NK-92 treated with Interleukin-12 subunit alpha and Interleukin-12 subunit beta, amount 100 ng/mL, for 24 hours (cell line): ENCODE measurements at places on chromosomes 5 and 9.

DNA sequence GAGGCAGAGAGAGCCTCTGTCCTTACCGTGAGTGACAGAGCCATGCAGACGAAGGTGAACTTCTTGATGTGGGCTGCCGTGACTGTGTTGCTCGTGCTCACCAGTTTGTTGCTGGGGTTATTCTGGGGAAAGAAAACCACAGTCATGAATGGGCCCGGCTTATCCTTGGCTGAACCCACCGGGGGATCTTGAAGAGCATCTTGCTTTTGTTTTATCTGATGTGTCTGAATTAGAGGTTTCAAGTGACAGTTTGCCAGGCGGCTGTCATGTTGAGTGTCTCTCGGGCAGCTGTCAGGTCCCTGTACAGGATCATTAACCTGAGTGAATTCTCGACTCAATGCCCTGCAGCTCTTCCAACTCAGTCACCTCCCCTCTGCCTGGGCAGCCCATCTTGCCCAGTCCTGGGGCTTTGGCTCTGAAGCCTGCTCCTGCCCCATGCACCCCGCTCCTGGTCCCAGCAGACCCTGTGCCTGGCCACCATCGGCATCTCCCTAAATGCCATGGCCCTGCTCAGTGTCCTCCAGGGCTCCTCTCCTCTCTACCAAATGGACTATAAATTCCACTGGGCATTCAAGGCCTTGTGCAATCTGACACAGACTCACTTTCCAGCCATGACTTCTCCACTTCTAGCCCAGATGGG, 77.4 kb downstream of the OTULIN start:
- DNase-seq: no peak

- no peak for DNase-seq
Observed at GRCh38 chr5:37554938-37555337, 175.8 kb downstream of the WDR70 start.

GRCh38 chr5:33332804-33333203, 108.0 kb upstream of the TARS1 start:
- DNase-seq: no peak

- no peak for DNase-seq
Observed at GRCh38 chr9:77325058-77325457, 147.7 kb downstream of the VPS13A start.

DNA sequence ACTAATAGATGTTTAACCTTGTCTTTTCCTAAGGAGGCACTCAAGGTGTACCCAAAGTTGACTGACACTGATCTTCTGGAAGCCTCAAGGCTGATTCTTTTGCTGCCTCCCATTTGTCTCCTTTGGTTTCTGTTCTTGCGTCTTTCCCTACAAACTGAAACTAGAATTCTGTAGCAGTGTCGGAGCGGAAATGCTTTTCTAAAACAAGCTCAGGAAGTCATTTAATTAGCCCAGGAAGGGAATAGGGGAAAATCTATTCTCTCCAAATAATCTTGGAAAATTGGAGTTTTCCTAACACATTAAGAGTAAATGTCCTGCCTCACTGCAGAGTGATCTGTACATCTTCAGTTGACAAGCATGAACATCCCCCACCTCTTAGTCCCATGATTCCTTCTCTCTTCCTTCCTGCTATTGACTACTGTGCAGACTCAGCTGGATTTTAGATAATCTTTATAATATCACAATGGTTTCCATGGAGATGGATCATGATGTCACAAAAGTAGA, 182.7 kb downstream of the NR3C1 start:
- DNase-seq: no peak

- DNase-seq: no peak
Observed at GRCh38 chr5:94702729-94703128, 84.3 kb downstream of the SLF1 start.

DNA sequence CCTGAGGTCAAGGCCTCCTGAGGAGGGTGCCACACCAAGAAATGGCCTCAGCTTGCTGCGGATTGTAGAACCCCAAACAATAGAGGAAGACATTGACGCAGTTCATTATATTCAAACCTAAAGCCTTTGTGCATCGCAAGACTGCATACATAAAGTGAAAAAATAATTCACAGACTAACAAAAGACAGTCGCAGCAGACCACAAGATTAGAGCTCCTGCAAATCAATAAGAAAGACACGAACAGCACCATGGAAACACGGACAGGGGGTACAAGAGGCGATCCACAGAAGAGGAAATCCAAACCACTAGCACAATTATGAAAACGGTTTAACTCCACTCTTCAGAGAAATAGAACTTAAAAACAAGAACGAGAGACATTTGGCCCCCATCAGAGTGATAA, 10.0 kb upstream of the TCOF1 start:
- no peak for DNase-seq

GRCh38 chr5:57335092-57335660, 147.4 kb downstream of the ACTBL2 start:
- DNase-seq: no peak

DNA sequence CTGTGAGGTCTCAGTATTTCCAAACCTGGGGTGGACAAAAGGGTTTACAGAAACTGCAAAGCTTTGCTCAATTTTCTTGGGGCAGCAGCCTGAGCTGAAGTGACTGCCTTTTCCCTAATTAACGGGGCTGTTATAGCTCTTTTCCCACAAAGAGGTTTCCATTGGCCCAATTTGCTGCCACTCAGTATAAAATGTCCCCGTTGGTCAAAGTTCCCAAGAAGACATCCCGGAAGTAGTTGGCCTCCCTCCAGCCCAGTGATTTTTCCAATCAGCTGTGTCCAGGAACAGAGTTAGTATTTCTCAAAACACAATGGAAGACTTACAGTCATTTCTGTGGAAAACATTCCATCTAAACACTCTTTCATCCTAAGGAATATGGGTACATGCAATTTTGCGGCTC, 643.6 kb downstream of the ACTL7B start:
- DNase-seq: no peak

DNA sequence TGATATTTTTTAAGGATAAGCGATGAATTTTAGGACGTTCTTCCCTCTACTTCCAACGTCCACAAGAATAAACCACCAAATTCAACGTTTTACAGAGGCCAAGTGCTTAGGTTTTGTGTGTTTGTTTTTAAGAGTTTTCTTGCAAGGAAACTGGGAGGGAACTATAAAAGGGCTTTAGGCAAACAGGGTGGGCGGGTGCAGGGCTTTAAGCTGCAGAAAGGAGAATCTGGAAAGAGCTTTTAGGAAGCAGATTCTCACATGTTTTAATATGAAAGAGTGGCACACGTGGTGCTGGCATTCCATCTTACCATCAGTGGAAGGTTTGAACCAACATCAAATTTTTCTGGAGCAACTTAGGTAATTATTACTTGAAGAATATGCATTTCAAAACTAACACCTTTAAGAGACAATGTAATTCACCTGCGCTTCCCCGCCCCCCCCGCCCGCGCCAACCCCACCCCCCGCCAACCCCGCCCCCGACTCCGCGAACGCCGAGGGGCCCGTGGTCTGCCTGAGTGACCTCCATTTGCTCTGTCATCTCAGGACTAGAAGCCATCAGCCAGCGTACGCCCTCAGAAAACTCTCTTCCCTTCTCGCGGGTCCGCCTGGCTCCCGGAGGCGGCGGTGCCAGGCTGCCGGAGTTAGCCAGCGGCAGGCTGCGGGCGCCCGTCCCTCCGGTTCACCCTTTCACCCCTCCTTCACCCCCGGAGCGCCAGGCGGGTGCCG, 911 bp upstream of the PIK3R1 start:
- no peak for DNase-seq

DNA sequence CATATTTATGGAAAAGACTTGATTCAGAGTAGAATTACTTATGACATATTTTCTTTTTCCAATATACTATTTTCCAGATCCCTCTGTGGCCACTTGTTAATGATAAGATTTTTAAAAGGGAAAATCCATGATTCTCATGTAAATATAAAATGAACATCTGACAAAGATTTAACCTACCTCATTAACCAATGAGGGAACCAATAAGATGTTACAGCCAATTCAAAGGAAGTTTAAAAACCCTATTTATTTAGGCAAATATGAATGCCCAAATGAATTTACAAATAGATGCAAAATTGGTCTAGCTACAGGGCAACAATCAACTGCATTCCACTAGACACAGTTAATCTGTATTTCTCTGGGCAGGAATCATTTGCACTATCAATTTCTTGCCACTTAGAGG, 226.8 kb downstream of the ADAMTSL1 start:
- DNase-seq: no peak

- DNase-seq: no peak
Observed at GRCh38 chr5:84259283-84260045, 125.2 kb downstream of the EDIL3 start.

DNA sequence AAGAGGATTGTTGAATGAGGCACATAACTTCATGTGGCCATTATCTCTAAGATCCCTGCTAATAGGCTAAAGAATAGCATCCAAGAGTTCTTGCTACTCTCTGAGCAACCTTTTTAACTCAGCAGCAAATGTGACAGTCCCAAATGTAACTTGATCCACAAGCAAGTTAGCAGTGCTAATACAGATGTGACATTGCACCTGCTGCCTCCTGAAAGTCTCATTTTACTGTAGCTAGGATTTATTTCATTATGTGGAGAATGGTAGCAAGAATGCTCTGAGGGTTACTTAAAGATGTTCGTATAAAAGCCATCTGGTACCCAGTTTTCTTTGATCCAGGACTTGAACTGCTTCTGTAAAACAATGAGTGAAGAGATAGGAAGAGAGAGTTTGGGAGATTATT, 45.8 kb downstream of the CDH10 start:
- DNase-seq: no peak

- no peak for DNase-seq
Observed at GRCh38 chr9:28045051-28045450, 471.8 kb upstream of the C9orf72 start.

- DNase-seq: no peak
Observed at GRCh38 chr9:129176701-129177442, 1.2 kb downstream of the IER5L start.

DNA sequence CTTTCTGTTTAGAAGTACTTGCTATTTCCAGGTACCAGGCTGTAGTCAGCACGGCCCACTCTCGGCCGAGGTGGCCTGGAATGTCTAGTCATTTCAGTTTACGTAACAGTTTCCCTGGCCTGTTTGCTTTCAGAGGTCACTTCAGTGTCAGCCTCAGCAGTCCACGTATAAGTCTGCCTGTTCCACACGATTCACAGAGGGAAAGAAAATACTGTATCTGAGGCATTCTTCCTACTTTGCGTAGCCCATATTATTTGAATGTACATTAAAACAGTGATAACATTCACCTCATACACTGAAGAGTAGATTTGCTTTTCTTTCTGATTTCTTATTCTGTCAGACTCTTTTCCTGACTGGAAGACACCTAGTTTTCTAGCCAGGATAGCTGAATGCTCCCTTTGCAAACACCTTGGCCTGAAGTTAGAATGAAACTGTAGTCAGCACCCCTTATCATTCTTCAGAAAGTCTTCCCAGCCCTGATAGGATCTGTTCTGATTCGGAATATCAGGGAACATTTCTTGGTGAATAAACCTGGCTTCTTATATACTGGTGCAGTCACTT, 140.9 kb downstream of the AOPEP start:
- DNase-seq: no peak

GRCh38 chr5:159628703-159629102, 287.6 kb upstream of the ADRA1B start:
- no peak for DNase-seq

DNA sequence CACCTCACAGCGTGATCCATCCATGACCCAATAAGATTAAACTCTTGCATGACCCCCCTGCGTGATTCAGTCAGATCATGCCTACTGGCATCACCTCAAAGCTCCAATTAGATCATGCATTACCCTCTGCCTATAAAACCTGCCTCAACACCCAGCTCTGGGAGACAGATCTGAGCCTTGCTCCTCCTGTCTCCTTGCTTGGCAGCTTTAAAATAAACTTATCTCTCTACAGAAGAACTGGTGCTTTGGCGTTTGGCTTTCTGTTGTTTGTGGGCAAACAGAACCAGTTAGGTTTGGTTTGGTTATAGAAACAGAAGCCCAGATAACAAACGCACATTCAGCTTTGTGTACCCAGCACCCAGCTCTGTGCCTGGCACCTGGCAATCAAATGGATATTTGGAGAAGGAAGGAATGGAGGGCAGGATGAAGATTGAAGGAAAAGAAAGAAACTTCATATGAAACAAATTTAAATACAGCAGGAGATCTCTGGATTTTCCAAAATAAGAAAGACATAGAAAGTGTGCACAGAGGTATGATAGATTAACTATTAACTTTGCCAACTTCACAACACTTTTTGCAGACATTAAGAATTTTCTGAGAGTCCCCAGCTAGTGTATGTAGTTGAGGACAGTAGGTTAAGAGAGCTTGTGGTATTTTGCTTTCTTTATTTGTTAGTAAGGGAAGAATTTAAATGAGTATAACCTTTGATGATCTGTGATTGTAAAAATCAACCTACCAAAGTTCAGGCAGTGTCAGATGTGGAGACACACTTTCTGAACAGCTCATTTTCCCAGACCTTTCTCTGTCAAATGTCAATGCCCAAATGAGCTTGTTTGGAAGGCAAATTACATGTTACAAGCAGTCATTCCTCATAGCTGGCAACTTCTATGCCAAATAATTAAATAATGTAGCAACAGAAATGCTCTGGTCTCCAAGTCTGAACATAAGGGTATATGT, 102.1 kb upstream of the ASTN2 start:
- no peak for DNase-seq

DNA sequence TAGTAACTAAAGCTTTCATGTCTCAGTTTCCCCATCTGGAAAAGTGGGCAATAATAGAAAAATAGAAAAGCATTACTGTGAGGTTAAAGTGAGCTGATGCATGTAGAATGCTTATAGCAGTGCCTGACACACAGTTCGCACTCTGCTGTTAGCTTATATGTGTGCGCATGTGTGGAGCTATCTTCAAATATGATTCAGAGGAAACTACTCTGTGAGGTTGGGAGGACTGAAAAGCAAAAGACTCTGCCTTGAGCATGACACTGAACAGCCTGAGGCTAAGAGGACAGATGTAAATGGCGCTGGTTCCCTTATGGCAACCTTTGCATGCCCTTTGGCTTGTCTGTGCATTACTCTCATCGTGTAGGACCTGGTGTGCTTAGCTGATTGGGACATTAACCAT, 19.4 kb downstream of the NTRK2 start:
- DNase-seq: no peak

DNA sequence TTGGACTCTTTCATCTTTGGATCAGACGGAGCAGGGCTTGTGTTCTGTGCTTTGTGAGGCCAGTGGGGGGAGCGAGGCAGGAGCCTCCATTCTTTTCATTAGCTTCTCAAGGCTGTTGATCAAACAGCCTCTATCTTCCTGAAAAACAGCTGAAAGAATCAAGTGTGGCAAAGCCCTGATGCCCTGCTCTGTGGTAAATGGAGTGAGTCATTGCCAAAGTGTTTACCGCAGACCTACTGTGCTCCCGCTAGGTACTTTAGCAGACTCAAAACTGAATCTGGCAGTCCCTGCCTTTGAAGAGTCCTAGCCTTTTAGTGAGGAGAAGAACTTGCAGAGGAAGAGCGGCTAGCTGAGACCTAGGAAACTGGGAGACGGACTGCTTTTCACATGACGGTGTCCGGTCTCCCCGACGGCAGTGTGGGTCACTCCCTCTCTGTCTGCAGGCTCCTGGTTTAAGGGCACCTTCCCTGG, 3.3 kb downstream of the ANKRD33B start:
- DNase-seq: no peak

GRCh38 chr5:52560366-52560765, 227.3 kb upstream of the ITGA1 start:
- no peak for DNase-seq
